ENCODE measurements at places on chromosomes 11 and 22. TPM values are rescaled to one million over a fixed set of nuclear protein-coding genes. Genes with fewer than 3 reads are reported as not detected.

Gene CHST1
- 6.1 TPM for total RNA-seq

Gene PLAAT4
- total RNA-seq: 1.6 TPM

Gene TYMP
- total RNA-seq: 19.8 TPM

Gene HTR3A
- total RNA-seq: not detected

Gene KCNK7
- total RNA-seq: under 0.01 TPM

Gene HBE1
- not detected for total RNA-seq

Gene TLCD5
- 6.3 TPM for total RNA-seq

Gene TSPAN32
- not detected for total RNA-seq

Gene CARD18
- not detected for total RNA-seq

Gene MFRP
- total RNA-seq: not detected

Gene EIF1AD
- total RNA-seq: 17.0 TPM

Gene PATE1
- not detected for total RNA-seq

Gene GP1BB
- total RNA-seq: 2.6 TPM

Gene LINC01488
- total RNA-seq: under 0.01 TPM

Gene OR56A1
- not detected for total RNA-seq

Gene OR5P2
- total RNA-seq: not detected

Gene SLC16A8
- under 0.01 TPM for total RNA-seq

Gene UCP3
- total RNA-seq: 0.22 TPM

Gene OR52B4
- not detected for total RNA-seq

Gene GATD1
- 21.4 TPM for total RNA-seq

Gene THAP7
- total RNA-seq: 14.9 TPM

Gene OOSP4B
- total RNA-seq: not detected

Gene IL17REL
- total RNA-seq: under 0.01 TPM

Gene CAT
- total RNA-seq: 28.2 TPM

Gene SF1
- 43.6 TPM for total RNA-seq

Gene PIWIL4
- 0.79 TPM for total RNA-seq

Gene SLC22A25
- not detected for total RNA-seq

Gene KCNQ1OT1
- total RNA-seq: 0.79 TPM

Gene BLID
- total RNA-seq: 0.22 TPM

Gene CECR2
- total RNA-seq: under 0.01 TPM

Gene CCDC89
- not detected for total RNA-seq

Gene TRPM5
- not detected for total RNA-seq

Gene BRSK2
- 0.22 TPM for total RNA-seq

Gene ART1
- not detected for total RNA-seq

Gene SCN4B
- not detected for total RNA-seq

Gene ISX
- total RNA-seq: not detected

Gene MYO18B
- total RNA-seq: not detected

Gene MRGPRE
- total RNA-seq: not detected

Gene KMT5B
- 15.7 TPM for total RNA-seq

Gene OR10A2
- total RNA-seq: not detected

Gene BACE1-AS
- total RNA-seq: 1.4 TPM

Gene GCAT
- total RNA-seq: 11.9 TPM

Gene KLHDC7B
- total RNA-seq: not detected

Gene PRDM11
- total RNA-seq: 7.9 TPM

Gene APOC3
- total RNA-seq: not detected

Gene IL10RA
- not detected for total RNA-seq

Gene INS
- not detected for total RNA-seq

Gene PATE4
- total RNA-seq: not detected

Gene DDX10
- 32.1 TPM for total RNA-seq

Gene ABCC8
- not detected for total RNA-seq

Gene CARNS1
- total RNA-seq: under 0.01 TPM

Gene CABP2
- total RNA-seq: not detected

Gene OR6T1
- not detected for total RNA-seq

Gene PNPLA5
- total RNA-seq: not detected

Gene CSTF3
- total RNA-seq: 14.3 TPM

Gene ARHGEF17
- 28.0 TPM for total RNA-seq

Gene TEX54
- not detected for total RNA-seq

Measured in lung microvascular endothelial cell (primary cell).